Stimulated activated naive CD4-positive, alpha-beta T cell (primary cell): ENCODE measurements at places on chromosomes 3 and 15.

GRCh38 chr15:60362321-60363086 is 35.3 kb downstream of the ANXA2 start:
- no peak for DNase-seq

GRCh38 chr15:90629217-90629616 is 87.9 kb upstream of the BLM start:
- no peak for DNase-seq

DNA sequence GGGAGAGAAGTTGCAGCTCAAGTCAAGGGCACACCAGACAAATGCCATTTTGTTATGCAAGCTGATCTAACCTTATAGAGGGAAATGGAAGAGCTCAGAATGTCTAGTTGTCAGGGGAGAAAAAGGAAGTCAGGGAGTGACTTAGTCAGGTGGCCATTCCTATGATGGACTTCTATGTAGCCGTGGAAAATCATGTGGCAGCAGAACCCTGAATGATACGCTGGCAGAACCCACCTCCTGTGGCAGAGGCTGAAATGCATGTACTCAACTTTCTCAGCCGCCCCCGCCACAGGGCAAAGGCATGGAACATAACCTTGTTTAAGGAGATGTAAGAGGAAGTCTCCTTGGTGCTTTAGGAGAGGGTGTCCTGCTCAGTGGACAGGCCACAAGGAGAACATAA is 37.7 kb upstream of the PARL start:
- DNase-seq: no peak

GRCh38 chr3:30596152-30596551 is 10.2 kb upstream of the TGFBR2 start:
- DNase-seq: no peak

GRCh38 chr15:66740802-66741201 is 38.8 kb downstream of the SMAD6 start:
- DNase-seq: no peak

- no peak for DNase-seq
These were observed 85.9 kb downstream of the NR2F2 start for GRCh38 chr15:96416218-96416933.

DNA sequence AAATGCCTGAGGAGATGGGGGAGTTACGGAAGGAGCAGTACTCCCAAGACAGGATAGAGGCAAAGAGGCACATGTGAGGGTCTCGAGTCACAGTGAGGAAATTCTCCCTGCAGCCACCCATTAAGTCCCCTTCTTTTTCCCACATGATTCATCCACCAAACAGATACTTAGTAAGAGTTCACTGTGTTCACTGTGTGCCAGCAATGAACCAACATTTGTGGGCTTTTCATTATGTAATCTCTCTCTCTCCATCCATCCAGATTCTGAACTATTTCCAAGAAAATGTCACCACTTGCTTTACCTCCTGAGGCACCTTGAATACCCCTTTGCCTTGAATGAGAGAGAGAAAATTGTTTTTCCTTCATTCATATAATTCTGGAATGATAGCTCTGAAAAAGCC is 24.6 kb upstream of the LRRFIP2 start:
- DNase-seq: no peak

DNA sequence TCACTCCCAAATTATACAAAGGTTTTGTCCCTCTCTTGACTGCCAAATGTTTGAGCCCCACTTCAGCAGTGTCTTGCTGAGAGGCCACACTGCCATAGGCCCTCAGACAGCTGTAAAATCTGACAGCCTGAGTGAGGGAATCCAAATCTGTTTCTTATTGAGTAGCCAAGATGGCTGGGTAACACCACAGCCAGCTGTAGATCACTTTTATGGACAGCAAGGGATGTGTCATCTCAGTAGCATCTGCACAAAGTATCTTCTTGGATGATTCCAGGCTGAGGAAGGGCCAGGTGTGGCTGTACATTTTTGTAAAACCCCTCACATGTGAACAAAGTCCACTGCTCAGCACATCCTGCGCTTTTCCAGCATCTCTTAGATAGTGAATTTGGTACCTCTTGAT is 237.0 kb upstream of the LRTM1 start:
- no peak for DNase-seq

DNA sequence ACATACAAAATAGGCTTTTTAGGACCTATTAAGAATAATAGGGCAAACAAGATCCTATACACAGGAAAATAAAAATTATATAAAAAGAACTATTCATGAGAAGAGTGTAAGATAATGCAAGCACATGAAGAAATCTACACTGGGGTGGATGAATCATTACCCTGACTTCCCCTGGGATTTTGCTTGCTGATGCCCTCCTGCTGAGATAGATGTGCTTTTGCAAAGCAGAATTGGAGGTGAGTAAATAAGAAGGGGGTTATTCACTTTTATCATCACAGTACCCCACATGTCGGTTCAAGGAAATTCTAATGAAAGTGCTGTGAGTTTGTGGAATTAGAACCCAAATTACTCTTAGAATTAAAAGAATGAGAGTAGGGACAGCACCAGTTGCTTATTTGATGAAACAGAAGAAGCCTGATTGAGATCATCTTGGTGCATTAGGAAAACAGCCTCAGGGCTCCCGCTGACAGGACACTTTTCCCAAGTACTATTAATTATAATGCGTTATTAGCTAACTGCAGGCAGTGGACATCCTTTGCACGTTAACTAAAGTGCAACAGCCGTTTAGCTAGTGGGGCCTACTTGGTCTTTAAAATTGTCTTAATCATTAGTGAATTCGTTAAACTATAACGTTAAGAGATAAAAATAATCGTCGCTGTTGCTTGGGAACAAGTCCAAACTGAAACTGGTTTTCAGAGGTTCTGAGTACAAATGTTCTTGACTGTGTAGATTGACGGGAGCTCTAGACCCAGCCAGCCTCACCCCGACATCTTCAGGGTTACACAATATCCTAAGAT is 48.4 kb downstream of the SLC2A2 start:
- DNase-seq: no peak

DNA sequence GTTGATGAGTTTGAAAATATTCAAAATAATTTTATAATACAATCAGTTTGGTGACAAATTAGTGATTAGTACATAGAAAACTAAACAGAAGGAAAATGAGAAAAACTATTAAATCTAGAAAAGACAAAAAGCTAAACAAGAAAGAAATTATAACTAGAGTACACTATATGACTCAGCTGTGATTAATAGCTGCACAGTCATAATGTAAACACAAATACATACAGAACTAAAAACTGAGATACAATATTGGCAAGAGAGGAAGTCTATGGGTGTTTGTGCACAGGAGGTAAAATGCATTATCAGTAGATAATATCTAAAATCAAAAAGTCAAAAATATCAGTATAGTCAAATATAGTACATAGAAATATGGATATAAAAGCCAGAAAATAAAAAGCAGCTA is 80.7 kb upstream of the PCSK6 start:
- no peak for DNase-seq
